ENCODE measurements at places on chromosomes 3 and 15.

GRCh38 chr15:62453375-62453774 is 288.3 kb upstream of the C2CD4B start:
- no peak for DNase-seq

DNA sequence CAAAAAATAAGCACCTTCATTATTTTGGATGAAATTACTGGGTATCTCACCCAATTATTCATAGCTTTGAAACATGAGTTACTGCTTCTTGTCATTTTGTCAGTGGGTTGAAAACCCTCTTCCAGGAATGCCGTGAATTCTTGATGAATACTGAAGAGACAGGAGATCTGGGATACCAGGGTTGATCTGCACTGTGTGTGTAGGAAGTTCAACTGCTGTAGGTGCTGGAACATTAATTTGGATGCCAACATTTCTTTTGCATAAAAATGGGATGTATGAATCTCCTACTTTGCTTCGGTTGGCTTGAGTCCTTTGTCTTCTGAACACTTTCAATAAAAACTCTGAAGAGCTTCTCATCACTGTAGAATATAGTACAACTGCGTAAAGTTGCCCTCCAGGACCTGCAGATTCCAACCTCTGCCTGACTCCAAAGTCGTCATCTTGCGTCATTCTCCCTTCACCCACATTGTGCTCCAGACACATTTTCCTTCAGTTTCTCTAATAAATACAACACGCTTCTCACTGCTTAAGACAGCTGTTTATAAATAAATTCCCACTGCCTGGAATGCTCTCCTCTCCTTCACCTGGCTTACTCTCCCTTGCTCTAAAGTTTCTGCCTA is 312.7 kb upstream of the TGFBR2 start:
- no peak for DNase-seq

DNA sequence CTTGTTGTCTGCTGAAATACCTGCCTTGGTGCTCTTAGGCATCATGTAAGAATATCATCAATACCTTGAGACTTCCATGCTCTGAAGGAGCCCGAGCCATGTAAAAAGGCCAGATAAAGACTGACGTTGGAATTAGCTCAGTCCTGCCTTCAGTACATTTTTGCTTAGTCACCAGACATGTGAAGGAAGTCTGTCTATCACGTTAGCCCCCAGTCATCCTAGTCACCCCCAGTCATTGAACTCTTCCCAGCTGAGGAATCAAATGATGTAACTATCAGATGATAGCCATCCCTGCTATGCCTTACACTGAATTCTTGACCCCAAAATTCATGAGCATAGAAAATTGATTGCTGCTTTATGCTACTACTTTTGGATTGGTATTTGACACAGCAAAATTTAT is 351.2 kb upstream of the SGO1 start:
- DNase-seq, result no peak

DNA sequence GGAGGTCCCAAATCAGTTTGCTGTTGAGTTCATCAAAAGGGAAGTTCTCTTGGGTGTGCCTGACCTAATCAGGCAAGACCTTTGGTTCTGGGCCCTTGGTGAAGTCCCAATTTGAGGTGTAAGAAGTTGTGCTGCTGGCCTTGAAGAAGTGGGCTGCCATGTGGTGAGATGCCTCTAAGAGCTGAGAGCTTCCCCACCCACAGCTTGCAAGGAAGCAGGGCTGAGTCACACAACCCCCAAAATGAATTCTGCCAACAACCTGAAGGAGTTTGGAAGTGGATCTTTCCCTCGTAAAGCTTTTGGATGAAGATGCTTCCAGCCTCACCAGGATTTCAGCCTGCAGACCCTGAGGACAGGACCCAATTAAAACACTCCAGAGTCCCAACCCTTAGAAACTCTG is 129.3 kb upstream of the NSMCE3 start:
- no peak for DNase-seq

GRCh38 chr3:16516695-16517481 is 3.4 kb upstream of the RFTN1 start:
- peak; percentile 31 for DNase-seq

- no peak for DNase-seq
Measured at GRCh38 chr15:59169251-59169708, 37.4 kb upstream of the LDHAL6B start.

- DNase-seq, result no peak
Measured at GRCh38 chr3:132785292-132785691, 63.1 kb upstream of the NPHP3 start.

DNA sequence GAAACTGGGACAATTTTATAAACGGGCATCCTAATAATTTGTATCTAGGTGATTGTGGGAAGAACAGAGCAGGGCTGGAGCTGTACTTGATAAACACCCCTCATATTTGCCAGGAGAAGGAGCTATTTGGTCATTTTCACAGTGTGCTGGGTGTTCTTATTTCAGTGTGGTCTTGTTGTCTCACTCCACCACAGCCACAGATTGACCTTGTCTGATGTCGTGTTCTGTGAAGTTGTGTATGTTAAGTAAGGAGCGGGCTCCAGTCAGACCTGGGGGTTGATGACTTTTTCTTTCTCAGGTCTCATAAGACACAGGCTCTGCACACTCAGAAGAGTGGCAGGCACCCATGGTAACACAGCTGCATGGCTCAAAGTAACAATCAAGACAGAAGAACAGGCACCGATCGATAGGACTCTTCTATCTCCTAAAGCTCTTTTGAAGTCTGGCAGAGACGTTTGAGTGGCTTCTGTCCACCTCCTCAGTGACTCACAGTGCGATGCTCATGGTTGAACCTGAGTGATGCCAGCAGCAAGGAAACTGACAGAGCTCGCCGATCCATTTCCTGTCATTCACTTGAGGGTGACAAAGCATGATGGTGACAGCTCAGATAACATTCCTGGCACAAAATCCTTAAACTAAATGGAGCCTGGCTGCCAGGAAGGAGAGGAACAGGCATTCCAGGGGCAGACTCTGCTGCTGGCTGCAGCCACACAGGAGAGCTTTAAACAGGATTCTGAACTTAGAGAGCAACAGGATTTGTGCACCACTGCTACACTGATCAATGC is 20.8 kb downstream of the DPH3 start:
- no peak for DNase-seq

- DNase-seq, result no peak
Measured at GRCh38 chr3:73801444-73801843, 176.7 kb upstream of the PDZRN3 start.

- no peak for DNase-seq
Measured at GRCh38 chr15:71999807-72000206, 118.1 kb downstream of the MYO9A start.

DNA sequence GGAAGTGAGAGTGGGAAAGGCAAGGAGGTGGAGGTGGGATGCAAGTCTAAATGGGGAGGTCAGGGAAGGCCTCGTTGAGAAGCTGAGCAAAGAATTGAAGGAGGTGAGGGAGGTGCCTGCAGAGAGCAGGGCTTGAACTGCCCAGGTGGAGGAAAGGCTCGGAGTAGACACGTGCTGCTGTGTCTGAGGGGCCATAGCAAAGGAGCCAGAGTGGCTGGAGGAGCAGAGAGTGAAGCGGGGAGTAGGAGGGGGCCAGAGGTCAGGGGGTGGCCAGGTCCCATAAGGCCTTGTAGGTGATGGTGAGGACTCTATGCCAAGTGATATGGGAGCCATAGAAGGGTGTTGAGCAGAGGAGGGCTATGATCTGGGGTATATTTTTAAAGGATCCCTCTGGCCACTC is 21.4 kb upstream of the HRH1 start:
- DNase-seq, result no peak

- no peak for DNase-seq
Measured at GRCh38 chr3:171888466-171888865, 45.3 kb downstream of the TMEM212 start.

- DNase-seq, result no peak
Measured at GRCh38 chr15:47095833-47096232, 621.5 kb upstream of the SEMA6D start.

DNA sequence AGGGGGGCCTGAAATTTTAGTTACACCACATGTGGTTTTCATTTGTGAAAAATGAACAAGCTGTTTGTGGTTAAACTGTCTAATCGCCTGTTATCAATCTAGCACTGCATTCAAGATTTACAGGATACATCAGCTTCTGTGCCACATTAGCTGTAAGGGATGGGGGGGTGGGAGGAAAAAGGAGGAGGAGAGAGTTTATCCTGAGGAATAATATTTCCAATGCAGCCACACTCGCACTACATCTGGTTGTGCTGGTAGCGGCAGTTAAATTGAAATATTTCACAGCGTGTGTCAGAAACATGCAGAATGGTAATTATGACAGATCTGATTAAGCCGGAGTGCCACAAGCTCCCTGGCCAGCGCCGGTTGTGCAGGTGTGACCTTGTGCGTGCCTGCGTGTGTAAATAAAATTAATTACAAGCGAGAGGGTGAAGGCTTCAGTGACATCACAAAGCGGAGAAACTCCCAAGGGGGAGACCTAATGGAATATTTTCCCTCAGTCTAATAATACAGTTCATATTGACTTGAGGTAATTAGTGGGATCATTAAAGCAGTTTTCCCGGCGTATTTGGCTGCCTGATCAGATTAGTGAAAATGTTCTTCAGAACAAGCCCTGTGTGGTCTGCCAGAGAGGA is 55.5 kb downstream of the SATB1 start:
- DNase-seq, result no peak

DNA sequence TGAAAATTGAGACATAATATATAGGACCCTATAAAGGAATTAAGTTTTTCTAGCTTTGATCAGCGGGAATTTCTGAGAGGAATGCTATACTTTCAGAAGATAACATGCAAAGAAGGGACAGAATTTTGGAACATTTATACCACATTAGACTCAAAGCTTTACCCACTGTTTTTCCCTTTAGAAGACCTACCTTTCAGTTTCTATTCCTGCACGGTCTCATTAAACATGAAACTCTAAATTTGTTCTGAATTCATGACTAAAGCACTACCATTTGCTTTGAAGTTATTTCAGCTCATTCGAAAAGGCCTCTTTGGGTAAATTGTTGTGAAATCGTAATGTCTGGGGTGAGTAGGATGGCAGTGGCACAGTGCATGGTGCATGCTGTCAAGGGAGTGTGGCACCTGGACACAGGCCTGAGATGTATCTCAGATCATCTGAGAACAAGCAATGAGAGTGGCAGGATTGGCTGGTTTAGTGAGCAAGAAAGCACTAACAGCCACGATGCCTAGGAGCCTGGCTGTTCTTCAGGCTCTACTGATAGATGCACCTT is 42.5 kb downstream of the CHCHD4 start:
- no peak for DNase-seq

GRCh38 chr3:160796813-160797164 is 40.8 kb downstream of the PPM1L start:
- DNase-seq, result no peak

DNA sequence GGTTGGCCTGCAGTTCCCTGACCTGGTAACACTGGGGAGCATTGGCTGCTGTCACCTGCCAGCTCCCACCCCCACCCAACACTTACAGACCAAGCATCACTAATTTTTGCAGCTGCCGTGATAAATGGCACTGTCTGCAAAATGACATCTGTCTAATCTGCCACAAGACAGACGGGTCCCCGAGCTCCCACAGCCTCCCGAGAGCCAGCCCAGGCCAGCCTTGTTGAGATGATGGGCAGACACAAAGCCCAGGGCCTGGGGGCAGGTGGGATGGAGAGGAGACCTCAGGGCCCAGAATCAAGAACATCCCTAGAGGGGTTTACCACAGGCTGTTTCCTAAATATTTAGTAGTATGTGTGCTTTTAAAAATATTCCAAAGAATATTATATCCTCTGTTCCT is 203.4 kb downstream of the TBC1D2B start:
- no peak for DNase-seq

DNA sequence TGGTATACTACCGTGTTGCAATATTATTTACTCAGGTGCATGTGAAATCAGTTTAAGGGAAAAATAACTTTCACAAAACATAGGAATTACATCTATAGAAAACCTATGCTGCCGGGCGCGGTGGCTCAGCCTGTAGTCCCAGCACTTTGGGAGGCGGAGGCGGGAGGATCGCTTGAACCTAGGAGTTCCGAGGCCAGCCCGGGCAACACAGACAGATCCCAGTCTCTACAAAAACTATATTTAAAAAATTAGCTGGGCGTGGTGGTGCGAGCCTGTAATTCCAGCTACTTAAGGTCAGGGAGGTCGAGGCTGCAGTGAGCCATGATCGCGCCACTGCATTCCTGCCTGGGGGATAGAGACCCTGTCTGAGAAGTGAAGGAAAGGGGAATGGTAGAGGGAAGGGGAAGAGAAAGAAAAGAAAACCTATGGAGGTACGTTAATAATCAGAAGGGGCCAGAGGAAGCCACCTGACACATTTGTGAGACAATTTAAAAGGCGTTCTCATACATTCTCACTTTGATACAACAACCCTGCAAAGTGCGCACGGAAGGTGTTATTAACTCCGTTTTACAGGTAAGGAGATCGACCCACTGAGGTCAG is 456 bp upstream of the TMEM62 start:
- DNase-seq, result no peak

DNA sequence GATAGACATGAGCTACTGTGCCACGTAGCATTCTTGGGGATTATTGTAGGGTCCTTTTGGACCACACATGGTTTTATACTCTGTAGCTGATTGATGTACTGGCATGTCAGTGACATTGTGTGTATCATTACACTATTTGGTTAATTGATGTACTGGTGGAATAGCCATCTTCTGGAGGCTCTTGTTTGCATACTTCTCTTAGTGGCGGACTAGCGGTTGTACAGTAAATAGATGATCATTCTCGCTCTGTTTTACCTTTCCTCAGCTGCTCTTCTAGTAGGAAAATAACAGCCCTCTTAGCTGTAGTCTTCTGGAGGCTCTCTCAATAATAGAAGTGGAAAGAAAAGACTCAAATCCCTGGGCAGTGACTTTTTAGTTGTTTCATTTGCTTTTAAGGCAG is 24.8 kb downstream of the IGF1R start:
- no peak for DNase-seq

DNA sequence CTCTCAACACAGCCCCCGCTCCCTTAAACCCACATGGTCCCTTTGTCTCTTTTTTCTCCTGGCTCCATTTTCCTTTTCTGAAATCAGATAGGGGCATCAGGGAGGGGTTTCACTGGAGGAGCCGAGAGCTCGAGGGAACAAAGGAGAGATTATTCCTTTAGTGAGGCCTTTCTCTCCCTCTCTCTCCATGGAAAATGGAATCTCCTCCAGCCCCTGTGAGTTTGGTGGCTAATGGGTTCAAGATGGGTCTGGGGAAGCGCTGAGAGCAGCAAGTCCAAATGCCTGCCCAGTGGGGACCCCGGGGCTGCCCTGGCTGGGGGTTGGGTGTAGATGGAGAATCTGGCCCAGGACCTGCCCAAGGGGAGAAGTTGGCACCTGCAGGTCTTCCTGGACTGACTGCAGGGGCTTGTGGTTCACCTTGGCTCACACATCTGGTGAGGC is 56.8 kb downstream of the ITGA11 start:
- DNase-seq, result no peak

GRCh38 chr15:96360581-96361308 is 30.2 kb downstream of the NR2F2 start:
- no peak for DNase-seq

All from nucleus accumbens (tissue), 56 donors.